M059J (cell line): ENCODE measurements at places on chromosomes 7 and 10.
A peak's percentile ranks its signal among the peaks of the same experiment; 100 is the strongest.

GRCh38 chr10:127973791-127974311 is 66.9 kb downstream of the PTPRE start:
- no peak for DNase-seq

DNA sequence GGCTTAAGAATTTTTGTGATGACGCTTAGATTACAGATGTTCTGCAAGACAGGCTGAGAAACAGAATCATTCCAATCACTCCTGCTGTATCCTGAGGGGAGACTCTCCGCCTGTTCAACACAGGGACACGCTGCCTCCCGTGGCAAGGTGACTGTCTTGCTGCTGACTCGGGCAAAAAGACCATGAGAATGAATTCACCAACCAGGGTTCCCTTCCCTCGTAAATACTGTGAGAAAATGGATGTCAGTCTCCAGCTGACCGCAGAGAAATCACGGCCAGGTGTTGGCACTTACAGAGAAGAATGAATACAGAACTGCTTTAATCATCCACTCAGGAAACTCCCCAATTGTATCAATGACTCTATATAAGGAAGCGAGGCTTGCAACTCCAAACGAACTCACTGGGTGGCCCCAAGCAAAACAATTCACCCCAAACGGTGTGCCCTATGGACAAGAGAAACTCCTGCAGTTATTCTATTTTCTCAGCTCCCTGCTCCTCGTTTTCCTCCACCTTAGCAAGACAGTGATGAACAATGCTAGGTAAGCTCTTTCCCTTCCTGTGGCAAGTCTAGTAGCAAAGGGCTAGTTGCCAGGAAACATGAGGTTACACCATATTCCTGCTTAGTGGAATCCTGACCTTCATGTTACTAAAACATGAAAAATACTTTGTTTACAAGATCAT is 22.8 kb downstream of the GNA12 start:
- peak; percentile 95 for DNase-seq

DNA sequence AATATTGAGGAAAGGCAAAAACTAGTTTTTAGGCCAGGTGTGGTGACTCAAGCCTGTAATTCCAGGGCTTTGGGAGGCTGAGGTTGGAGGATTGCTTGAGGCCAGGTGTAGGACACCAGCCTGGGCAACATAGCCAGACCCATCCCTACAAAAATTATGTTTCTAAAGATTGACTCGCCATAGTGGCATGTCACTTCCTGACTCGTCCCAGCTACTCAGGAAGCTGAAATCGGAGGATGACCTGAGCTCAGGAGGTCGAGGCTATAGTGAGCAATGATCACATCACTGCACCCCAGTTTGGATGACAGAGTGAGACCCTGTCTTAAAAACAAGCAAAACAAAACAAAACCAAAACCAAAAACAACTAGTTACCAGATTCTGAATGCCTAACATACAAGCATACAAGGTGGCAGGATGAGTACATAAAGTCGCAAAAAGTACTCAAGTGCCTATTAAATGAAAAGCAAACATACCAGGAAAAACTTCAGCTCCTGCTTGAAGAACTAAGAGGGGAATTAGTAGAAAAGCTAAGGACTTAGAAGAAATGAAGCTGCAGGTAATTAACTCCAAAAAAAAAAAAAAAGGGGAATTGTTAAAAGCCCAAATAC is 14.1 kb downstream of the ZNF398 start:
- DNase-seq: peak; percentile 77

DNA sequence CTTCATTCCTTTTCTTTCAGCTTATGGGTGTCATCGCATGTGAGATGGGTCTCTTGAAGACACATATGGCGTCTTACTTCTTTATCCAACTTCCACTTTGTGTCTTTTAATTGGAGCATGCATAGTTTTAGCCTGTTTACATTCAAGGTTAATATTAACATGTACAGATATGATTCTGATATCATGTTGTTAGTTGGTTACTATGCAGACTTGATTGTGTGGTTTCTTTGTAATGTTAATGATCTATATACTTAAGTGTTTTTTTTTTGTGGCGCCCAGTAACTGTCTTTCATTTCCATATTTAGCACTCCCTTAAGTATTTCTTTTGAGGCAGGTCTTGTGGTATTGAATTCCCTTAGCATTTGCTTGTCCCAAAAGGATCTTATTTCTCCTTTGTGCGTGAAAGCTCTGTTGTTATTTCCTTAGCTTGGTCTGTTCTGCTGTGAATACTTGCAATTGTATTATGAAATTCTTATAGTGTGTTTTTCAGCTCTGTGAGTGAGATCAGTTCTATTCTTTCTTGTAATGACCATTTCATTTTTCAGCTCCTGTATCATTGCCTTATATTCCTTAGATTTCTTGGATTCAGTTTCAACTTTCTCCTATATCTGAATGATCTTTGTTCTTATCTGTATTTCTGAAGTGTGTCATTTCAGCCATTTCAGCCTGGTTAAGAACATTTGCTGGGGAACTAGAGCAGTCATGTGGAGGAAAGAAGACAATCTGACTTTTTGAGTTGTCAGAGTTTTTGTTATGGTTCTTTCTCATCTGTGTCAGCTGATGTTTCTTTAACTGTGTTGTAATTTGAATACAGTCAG is 88.4 kb downstream of the ABCA13 start:
- no peak for DNase-seq

GRCh38 chr7:127390186-127390816 is 2.2 kb downstream of the ZNF800 start:
- DNase-seq: no peak

- no peak for DNase-seq
Observed at GRCh38 chr10:65197935-65198334, 1676.7 kb downstream of the REEP3 start.

GRCh38 chr7:116382375-116382774 is 117.2 kb upstream of the CAV2 start:
- DNase-seq: no peak

DNA sequence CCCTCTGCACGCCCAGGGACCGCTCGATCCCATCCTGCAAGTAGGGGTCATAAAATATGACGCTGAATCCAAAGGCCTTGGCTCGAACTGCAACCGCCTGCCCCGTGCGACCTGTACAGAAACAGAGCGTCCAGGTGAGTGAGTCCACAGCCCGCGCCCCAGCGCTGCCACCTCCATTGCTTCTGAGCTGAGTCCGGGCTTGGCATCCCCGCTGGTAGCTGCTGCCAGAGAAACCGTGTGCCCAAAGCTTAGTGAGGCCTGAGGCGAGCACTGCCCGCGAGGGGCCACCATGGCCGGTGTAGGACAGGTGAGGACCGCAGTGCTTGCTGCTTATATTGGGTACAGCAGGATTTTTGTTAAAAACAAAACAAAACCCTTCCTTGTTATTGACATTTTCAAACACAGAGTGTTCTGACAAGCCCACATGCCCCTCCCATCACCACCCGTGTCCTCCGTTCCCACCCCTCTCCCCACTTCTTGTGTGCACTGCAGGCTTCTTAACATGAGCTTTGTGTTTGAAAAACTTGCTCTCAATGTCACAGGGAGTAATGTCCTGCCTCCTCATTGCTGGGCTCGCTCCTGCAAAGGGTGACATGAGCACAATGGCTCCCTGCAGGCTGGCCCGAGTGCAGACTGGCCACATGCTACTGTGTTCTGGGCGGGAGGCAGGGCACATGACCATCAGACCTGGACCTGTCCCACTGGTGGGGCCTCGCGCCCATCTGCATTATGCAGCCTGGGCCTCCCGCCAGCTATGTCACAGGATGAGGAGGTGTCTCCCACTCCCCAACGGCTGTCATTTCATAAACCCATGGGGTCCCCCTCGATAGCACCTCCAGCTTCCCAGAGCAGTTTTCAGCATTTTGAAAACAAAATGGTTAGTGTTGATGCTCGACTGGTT is 52.9 kb downstream of the ZRANB1 start:
- no peak for DNase-seq

- DNase-seq: peak; percentile 89
Observed at GRCh38 chr7:151085691-151086620, at the start of gene AGAP3. TSS of gene AGAP3 (plus strand) at chr7:151086475. CDS start at chr7:151086742, 267 bp downstream.

GRCh38 chr10:61481597-61481996 is 28.4 kb upstream of the TMEM26 start:
- DNase-seq: no peak

- DNase-seq: no peak
Observed at GRCh38 chr10:86046845-86047460, 319.6 kb downstream of the GRID1 start.

DNA sequence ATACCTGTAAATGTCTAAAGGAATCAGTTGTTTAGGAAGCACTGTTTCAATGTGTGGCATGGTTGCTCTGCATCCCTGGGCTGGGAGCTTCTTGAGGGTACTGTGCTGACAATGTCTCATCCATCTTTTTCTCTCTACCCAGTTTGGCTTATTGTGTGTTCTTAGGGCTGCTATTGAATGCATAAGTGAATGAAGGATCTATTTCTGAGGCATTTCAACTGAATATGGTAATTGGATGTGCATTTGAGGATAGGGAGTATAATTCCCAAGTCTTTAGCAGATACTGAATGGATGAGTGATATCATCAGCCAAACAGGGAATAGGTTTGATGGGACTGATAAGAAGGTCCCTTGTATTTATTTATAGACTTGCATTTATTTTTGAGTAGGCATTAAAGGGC is 64.1 kb downstream of the ANLN start:
- DNase-seq: no peak

DNA sequence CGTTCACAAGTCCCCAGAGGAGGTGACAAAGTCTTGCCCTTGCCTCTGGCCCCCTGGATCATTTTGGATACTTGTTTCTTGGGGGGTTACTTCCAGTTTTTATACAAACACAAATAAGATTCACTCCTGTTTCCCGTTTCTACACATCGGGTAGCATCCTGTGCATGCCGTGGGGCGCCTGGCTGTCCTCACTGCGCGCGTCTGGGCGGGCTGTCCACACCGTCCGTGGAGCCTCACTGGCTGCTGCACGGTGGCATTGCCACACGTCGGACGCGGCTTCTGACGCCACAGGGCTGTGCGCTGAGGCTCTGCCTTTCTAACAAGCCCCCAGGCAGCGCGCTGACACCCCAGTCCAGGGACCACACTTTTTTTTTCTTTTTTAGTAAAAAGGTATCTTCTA is 18.4 kb downstream of the BNIP3 start:
- no peak for DNase-seq

DNA sequence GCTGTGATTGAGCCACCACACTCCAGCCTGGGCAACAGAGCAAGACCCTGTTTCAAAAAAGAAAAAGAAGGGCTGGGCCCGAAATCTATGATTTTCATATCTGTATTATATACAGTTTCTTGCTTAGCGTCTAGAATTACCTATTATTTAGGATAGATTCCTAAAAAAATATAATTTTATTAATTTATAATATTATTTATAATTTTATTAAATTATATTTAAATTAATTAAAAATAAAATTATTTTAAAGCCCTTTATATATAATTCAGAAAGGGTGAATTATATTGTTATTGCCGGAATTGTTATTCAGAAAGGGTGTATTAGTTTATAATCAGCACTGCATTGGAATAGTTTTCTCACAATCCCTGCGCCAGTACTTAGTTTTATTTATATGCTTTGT is 14.5 kb downstream of the PPP1R9A start:
- DNase-seq: no peak

GRCh38 chr10:132005147-132005546 is 23.4 kb upstream of the BNIP3 start:
- no peak for DNase-seq

DNA sequence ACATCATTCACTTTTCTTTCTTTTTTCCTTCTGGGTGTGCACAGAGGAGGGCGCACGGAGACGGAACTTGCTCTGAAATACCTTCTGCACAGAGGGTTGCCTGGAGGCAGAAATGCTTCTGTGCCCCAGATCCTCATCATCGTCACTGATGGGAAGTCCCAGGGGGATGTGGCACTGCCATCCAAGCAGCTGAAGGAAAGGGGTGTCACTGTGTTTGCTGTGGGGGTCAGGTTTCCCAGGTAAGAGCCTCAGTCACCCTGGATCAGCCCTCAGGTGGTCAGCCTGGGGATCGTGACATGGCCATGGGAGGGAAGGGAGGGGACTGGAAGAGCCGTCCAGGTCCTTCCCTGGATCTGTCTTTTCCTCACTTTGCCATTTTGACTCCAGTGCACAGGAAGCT is 33.6 kb downstream of the VWA2 start:
- DNase-seq: no peak

GRCh38 chr7:30140456-30140855 is 5.7 kb downstream of the MTURN start:
- no peak for DNase-seq

GRCh38 chr10:43265799-43266721 is 805 bp downstream of the RASGEF1A start:
- DNase-seq: peak; percentile 17

DNA sequence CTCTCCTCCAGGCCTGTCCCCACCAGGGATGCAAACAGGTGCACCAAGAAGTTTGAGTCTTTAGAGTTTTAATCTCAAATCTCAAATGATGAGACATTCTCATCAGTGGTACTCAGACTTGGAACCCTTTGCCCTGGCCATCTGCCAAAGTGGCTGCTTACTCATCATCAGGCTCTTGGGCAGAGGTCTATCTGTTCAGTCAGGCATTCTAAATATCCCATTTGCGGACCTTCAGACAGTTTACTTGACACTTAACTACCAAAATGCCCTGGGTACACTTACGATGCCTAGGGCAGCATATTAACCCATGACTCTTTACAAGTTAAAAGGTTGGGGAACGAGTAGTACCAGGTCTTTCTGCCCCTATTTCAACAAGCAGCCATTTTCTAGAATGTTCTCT is 61.2 kb upstream of the YAE1 start:
- DNase-seq: peak; percentile 95

DNA sequence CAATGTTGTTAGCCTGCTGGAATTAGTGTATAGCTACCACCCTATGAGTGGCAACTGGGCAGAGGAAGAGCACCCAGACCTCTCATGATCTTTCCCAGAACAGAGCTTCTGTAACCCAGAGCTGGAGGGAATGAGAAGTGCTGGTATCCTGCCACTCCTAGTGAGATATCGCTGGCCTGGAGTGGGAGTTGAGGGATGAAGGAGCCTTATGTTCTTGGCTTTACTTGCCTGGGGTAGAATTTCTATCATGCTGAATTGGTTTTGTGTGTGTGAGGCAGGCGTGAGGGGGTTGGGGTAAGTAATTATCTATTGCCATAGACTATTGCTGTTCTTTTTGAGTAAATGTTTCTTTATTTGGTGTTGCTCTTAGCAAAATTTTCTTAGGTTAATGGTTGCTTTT is 146.6 kb downstream of the ATRNL1 start:
- DNase-seq: no peak

- DNase-seq: no peak
Observed at GRCh38 chr7:44994877-44995554, 5.0 kb upstream of the CCM2 start.

DNA sequence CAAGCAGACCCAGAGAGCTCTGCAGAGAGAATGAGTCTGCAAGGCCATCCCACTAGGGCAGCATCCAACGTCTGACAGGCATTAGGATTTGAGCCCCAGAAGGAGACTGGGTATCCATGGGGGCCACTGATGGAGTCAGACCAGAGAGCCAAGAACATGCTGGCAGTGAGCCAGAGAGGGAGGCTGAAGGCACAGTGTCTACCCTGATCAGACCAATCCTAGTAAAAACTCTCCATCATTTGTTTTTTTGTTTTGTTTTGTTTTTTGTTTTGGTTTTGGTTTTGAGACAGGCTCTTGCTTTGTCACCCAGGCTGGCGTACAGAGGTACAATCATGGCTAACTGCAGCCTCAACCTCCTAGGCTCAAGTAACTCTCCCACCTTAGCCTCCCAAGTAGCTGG is 133.1 kb upstream of the LYZL2 start:
- DNase-seq: no peak

- DNase-seq: peak; percentile 7
Observed at GRCh38 chr7:38773430-38773829, 135.6 kb downstream of the VPS41 start.
